ENCODE measurements at places on chromosomes 3 and 15.

GRCh38 chr15:66829551-66830121 lies 127.6 kb downstream of the SMAD6 start:
- DNase-seq, result no peak

GRCh38 chr3:103609472-103609871 lies 1174.7 kb downstream of the ZPLD1 start:
- no peak for DNase-seq

DNA sequence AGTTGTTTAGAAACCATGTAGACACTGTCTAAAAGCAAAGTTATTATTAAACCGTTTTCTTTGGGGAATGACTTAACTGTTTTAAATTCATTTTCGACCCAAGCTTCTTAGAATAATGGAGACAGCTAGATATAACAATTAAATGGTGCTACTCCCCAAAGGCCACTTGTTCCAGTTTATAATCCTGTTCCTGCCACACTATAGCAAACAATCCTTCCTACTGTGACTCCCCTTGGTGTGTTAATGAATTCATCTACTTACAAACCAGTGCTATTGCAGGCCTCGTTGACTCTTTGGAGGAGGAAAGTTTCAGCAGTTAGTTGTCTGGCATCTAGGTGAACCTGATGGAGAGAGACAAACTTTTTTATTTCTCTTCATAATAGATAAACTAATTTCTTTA lies 25.2 kb upstream of the CLSTN2 start:
- no peak for DNase-seq

- no peak for DNase-seq
Measured at GRCh38 chr3:71478568-71478967, 105.0 kb downstream of the FOXP1 start.

GRCh38 chr3:119437691-119438258 lies 25.6 kb downstream of the TMEM39A start:
- DNase-seq, result no peak

GRCh38 chr3:10010878-10011465 lies 15.3 kb upstream of the FANCD2 start:
- peak; percentile 71 for DNase-seq

DNA sequence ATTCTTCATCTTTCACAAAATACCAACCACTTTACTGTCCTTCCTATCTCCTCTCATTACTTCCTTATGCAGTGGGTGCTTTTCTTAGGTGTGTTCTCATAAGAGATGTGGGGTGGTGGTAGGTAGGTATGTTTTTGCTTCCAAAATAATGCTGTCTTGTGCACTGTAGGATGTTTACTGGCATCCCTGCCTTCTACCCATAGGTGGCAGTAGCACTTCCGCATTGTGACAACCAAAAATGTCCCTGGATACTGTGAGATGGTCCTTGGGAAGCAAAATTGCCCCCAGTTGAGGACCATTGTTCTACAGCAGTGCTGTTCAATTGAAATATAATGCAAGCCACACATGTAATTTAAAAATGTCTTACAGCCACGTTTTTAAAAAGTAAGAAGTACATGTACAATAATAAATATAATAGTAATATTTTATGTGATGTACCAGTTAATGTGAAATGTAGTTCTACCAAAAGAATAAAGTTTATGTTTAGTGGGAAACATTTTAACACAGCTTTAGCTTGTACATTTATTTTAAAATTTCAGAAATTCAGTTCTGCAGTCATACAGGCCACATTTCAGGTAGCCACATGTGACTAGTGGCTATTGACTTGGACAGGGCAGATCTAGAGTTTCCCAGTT lies 75.2 kb downstream of the NEO1 start:
- DNase-seq, result peak; percentile 4

DNA sequence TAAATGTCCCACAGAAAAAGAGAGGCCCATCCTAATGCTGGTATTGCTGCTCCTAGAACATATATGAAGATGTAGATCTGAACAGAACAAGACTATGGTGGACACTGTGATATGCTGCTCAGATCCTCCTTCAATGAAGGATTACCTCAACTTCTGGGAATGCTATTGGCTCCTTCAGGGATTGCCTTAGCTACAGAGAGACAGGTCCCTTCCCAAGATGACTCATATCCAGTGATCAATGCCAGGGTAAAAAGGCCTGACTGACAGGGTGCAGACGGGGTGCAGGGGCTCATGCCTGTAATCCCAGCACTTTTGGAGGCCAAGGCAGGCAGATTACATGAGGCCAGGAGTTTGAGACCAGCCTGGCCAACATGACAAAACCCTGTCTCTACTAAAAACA lies 20.5 kb upstream of the STAG1 start:
- no peak for DNase-seq

DNA sequence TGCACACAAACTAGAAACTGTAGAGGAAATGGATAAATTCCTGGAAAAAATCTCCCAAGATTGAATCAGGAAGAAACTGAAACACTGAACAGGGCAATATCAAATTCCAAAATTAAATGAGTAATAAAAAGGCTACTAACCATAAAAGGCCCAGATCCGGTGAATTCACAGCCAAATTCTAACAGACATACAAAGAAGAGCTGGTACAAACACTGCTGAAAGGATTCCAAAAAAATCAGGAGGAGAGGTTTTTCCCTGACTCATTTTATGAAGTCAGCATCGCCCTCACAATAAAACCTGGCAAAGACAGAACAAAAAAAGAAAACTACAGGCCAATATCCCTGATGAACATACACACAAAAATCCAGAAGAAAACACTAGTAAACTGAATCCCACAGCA lies 462.4 kb upstream of the THBS1 start:
- DNase-seq, result no peak

DNA sequence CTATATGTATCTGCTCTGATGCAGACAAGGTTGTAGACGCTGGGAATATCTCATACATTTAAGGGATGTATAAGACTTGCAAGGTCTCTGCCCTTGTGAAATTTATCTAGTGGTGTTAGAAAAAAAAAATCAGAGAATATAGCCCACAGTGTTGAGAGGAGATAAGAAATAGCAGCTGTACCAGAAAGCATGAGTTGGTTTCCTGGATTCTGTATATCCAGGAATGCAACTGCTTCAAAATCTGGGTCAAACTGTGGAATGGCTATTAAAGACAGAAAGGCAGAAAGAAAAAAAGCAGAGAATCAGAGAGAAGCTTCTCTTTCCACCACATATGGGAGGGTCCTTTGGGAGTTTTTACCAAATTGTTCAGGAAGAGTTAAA lies 1.5 kb upstream of the TMEM212 start:
- DNase-seq, result no peak

DNA sequence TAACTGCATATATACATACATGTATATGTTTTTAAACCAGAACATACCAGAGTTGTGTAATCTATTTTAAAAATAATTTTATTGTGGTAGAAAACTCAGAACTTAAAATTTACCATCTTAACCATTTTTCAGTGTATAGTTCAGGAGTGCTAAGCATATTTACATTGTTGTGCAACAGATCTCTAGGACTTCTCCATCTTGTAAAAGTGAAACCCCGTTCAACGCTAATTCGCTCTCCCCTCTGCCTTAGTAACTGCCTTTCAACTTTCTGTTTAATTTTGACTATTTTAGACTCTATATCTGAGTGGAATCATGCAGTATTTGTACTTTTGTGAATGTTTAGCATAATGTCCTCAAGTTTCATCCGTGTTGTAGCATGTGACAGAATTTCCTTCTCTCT lies 51.8 kb upstream of the SSR3 start:
- no peak for DNase-seq

DNA sequence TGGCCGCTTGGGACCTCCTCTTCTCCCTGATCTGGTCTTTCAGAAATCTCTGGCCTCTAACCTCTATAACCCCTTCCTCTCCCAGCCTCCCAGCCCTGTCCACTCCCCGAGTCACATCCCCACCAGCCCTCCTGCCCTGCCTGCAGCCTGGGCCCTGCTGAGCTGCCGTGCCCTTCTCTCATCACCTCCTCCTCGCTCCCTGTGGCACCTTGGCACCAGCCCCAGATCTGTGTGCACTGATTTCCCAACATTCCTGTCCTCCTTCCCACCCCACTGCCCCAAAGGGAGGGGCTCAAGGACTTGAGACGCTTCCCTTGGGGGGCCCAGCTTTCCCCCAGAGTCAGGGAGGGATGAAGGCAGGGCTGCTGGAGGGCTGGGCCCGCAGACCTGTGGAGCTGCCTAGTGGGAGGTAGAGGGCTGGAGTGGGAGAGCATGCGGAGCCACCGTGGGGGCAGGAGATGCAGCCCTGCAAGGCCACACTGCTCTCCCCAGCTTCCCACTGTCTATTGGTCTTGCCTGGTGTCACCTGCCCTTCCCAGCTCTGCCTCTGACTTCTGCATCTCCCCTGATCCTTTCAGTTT lies 42.7 kb downstream of the EXOG start:
- no peak for DNase-seq

- DNase-seq, result no peak
Measured at GRCh38 chr3:124597273-124597672, 133.0 kb upstream of the UMPS start.

DNA sequence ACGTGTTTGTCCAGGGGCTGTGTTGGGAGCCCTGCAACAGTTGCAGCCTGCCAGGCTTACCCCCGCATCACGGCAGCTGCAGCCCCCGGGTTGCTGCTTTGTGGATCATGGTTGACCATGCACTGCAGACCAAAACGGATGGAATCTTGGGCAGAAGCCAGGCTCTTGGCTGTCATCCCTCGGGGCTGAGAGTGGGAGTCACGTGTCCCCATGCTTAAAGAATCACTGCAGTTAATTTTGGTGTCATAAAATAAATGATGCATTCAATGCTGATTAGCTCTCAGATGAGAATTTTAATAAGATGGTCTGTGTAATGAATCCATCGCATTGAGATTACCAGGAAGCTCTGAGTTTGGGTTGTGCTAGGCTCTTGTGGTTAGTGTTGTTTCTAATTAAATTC lies 115.6 kb downstream of the CHDH start:
- no peak for DNase-seq

GRCh38 chr15:38153781-38154180 lies 98.9 kb upstream of the SPRED1 start:
- no peak for DNase-seq

DNA sequence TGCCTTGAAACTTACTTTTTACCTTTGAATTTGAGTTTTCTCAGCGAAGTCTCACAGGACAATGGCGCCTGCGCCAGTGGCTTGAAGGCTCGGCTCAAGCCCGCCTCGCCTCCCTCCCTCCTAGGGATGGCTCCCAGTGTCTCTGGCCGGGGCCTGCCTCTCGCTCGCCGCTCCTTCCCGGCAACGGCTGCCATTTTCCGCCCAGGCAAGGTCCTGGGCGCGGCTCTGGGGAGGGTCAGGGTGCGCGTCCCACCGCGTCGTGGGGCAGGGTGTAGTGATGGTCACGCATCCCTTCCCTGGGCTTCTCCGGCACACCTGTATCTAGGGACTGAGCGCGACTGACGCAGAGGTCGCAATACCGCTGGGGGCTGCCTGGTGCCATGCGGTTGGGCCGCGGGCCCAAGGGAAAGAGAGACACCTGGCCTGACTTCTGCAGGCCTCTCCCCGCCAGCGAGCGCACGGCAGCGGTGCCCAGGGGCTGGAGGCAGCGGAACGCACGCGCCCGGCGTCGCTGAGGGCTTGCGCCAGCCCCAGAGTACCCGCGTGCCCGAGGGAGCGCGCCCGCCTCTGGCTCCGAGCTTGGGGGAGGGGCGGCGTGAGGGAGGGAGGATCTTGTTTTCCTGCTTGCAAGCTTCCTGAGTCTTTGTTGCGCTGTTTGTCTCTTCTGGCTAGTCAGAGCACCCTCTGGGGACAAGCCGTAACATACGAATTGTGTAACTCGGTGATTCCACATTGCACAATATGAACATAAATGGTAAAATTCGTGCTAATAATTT lies 20.7 kb upstream of the FEM1B start:
- peak; percentile 87 for DNase-seq

GRCh38 chr15:57216288-57216687 lies 160.0 kb upstream of the CGNL1 start:
- DNase-seq, result peak; percentile 78

DNA sequence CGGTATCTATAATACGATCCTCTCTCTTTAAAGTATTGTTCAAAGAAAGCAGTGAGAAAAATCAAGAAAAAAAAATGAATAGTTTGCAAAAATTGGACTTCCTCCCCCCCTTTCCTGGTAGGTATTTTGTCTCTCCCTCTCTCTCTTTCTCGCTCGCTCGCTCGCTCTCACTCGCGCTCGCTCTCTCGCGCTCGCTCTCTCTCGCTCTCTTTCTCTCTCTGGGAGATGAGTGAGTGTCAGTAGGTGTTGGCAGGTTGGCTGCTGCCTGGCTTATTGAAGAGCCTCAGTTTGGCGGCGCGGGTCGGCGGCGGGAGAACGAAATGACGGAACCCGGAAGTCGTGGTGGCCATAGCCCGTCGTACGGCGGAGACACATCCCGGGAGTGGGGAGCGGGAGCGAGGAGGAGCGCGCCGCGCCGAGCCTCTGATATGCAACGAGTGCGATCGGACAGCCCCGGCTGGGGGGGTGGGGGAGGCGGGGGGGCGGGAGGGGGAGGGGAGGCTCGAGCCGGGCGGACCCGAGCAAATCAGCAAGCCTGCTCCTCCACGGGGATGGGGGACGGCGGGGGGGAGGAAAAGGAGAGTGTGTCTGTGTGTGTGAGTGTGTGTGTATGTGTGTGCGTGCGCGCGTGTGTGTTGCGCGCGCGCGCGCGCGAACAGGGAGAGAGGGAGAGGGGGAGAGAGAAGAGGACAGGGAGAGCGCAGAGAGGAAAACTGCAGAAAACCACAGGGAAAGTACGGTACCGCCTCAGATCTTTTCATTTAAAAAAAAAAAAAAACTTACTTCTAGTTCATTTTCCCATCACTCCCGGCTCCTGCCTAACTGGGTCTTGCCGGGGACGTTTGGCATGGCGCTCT lies at the start of gene MEIS2:
Gene MEIS2 (minus strand): TSS at position 441 of the 857 bp plus-strand sequence. CDS start 1,083 bp downstream, outside the sequence.
- DNase-seq, result peak; percentile 60

GRCh38 chr3:38210141-38210757 lies 44.9 kb downstream of the OXSR1 start:
- DNase-seq, result no peak

DNA sequence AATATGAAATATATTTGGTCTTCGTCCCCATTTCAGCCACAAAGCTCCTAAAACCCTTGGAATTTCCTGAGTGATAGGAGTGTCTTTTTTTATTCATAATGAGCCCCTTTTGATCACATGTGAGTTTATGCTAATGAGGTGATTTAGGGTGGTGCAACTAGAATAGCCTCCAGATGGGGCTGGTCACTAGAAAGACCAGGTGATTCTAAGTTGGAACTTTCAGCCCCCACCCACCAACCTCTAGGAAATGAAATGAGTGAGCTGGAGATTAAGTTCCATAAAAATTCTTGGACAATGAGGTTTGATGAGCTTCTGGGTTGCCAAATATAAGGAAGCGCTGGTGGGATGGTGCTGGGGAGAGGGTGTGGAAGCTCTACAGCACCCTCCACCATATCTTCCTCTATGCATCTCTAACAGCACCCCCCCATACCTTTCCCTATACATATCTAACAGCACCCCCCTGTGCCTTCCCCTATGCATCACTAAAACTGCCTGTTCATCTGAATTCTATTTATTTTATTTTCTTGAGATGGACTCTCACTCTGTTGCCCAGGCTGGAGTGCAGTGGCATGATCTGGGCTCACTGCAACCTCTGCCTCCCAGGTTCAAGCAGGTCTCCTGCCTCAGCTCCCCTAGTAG lies 2.1 kb upstream of the SMCO1 start:
- no peak for DNase-seq

DNA sequence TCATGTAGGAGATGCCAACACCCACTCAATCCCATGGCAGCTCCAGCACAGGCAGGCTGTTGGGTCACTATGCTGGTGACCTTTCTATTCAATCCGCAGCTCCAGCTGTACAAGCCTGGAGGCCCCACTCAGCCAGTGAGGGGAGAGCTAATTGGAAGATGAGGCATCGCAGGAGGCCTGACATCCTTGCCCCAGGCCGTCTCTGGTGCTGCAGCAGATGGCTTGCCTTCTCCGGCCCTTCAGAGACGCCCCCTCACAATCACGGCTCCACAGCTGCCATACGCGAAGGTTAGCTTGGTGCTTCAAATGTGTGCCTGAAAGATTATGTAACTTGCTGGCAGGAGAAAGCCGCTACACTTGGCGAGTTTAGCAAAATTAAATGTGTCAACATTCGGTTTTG lies 104.2 kb upstream of the CLSTN2 start:
- no peak for DNase-seq
